ENCODE measurements at places on chromosomes 5 and 9.

DNA sequence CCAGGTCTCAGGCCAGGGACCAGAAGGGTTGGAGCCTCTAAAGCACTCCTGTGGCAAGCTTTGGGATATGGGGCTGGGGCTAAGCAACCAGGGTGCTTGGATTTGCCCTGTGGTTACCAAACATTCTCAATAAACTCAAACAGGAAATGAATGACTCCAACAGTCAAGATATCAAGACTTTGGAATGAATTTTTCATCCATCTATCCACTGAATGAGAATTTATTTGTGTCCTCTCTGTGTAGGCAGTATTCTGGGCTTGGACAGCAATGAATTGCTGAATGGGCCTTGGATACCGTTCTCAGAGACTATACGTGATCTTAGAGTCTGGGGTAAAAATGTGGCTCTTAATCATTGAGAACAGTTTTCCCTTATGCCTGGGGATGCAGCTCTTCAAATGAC lies 212.5 kb downstream of the DAB2IP start:
- no peak for DNase-seq

DNA sequence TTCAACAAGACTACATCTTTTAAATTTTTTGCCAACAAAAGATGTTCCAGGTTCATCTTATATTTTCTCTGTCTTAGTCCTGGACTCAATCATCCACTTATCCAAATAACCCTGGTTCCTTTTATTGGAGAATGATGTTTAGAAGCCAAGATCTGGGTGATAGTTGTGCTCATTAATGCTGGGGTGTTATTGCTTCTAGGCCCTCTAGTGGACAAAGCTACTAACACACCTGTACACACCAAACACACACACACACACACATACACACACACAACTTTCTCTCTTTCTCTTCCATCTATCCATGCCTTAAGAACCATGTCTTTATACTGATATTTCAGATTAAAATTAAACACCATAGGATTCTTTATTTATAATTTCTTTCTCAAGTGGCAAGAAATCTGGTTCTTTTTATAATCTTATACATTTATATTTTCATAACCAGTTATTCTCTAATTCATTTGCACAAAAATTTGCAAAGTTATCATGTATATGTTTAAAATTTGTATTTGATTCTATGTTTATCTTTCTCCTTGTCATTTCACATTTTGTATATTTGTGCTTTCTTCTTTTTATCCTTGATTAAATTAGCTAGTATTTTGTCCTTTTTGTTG lies 179.1 kb upstream of the SMIM23 start:
- no peak for DNase-seq

DNA sequence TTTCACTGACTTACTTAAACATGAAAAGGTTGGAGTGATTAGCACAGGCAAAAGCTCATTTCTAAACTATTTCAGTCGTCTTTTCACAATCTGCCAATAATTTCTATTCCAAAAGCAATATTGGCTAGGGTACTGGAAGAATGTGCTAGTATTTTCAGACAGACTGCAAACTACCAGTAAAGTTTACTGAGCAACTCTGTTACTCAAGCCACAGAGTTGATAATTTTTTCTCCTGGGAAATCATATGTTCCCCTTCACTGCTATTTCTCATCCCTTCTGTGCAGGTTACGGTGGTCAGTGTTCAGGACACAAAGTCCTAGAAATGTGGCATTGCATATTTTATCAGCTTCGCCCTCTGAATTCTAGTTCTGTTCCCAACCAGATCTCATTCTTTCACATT lies 343.3 kb upstream of the TNC start:
- no peak for DNase-seq

DNA sequence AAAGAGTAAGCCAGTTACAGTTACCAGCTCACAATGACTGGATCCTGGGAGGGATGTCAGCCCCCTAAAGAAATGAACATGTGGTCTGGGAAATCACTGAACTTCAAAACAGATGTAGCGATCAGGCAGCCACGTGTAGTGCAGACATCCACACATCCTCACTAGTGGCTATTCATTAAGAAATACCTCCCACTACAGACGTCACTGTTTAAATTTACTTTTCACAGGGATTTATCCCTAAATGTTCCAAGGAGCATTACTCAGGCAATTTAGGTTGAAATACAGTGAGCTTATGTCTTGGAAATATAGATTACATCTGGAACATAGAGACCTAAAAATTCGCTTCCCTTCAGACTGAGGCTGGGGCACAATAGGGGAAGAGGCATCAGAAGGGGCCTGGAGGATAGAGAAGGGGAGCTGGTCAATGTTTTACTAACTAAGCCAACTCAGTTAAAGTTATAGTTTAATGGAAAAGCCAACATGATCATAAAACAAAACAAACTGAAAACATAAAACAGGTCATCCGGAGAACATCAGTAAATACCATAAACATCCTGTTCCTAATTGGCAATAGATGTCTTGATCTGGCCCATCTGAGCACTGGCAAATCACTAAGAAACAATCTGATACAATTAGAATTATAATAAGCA lies 92.3 kb downstream of the FANCC start:
- DNase-seq, result no peak

DNA sequence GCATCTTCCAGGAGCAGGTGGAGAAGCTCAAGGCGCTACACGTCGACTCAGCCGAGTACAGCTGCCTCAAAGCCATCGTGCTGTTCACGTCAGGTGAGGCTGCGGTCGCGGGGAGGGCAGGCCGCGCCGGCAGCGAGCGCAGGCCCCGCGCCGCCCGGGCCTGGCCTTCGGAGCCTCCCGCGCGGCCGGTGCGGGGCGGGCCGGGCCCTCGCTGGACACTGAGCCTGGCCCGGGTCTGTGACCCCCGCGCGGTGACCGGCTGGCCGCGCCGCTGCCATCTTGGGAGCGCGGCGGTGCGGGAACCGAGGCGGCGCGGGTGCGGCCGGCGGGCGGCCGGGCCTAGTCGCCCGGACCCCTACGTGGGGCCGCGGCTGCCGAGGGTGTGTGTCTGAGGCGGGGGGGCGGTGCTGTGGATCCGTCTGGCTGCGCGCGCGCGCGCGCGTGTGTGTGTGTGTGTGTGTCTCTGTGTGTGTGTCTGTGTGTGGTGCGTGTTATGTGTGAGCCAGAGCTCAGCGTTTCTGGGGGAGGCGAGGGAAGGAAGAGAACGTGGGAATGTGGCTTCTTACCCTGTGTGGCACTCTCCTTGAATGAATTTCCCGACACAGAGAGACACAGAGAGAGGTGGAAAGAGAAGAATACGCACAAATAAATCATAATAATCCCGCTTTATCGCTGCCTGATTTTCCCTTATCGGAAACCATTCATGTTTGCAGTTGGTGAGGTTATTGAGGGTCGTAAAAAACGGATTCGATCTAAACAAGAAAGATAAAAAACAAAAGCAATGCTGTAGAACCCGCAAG lies 5.5 kb downstream of the NR2F1 start:
- no peak for DNase-seq

- DNase-seq, result no peak
These were observed 105.2 kb downstream of the OLFM1 start for GRCh38 chr9:135192686-135193085.

DNA sequence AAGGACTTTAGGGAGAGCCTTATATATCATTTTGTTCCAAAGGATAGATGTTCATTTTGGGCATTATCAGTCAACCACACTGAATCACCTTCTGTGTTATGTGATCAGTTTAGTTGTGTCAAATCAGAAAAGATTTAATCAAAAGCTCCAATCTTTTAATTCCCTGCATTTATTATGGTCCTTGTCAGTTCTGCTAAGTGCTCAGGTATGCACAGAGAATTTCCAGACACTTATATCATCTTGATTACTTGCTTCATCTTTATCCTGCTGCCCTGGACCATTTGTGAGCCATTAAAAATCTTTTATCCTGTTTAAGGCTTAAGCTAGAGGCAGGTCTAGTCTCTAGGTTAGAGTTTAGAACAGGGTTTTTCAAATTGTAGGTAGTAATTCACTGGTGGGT lies 179.1 kb downstream of the CWC27 start:
- no peak for DNase-seq

DNA sequence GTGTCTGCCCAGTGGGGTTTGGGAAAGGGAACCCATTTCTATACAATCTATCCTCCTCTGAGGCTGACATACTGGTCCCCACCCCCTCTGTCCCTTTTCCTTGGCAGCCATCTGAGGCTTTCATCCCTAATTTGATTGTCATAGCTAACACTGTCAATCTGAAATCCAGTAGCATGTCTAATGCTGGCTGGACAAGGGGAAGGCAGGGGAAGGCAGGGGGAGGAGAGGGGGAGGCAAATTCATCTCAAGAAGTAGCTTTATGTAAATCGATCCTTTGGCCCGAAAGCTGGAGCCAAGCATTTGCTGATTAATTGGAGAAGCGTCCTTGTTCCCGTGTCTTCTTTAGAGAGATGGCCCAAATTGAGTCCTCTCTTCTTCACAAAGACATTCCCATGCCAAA lies 314.1 kb upstream of the PANK3 start:
- no peak for DNase-seq

- no peak for DNase-seq
These were observed 467.7 kb upstream of the MEF2C start for GRCh38 chr5:89350684-89351083.

- no peak for DNase-seq
These were observed 228.0 kb downstream of the TLE4 start for GRCh38 chr9:79799691-79800335.

DNA sequence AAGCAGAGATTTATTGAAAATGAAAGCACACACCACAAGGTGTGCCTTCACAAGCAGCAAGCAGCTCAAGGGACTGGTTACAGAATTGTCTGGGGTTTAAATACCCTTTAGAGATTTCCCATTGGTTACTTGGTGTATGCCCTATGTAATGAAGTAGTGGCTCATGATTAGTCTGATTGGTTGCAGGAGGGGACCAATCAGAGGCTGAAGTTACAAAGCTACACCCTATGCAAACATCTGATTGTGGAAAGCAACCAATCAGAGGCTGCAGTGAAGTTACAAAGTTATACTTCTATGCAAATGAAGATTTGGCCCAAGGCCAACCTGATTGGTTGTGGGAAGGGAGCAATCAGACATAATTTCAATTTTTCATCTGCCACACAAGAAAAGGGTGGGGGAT lies 119.9 kb downstream of the C9orf152 start:
- no peak for DNase-seq

GRCh38 chr5:113269023-113269997 lies 165.5 kb downstream of the TSSK1B start:
- no peak for DNase-seq

- DNase-seq, result no peak
These were observed 246.8 kb upstream of the TUT7 start for GRCh38 chr9:86600977-86601376.

GRCh38 chr5:37071901-37072581 lies 177.1 kb downstream of the CPLANE1 start:
- peak; percentile 2 for DNase-seq

- DNase-seq, result no peak
These were observed 356.8 kb downstream of the ADGRV1 start for GRCh38 chr5:90915393-90915792.

DNA sequence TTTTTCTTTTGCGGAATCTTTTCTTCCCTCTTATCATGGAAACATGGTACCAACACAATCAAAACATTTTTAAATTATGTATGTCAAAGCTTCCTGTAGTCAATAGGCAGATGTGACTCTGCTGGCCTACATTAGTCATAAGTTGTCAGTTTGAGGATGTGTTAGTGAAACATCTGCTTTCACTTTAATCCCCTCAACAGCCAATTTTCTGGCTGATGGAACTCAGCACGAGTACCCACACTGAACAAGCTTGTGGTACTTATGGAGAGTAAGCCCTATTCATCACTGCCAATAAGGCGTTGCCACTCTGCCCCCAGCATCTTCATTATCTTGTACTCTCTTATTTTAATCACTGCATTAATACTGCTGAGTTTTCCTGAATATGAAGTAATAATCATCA lies 1034.4 kb downstream of the CDH9 start:
- DNase-seq, result no peak

DNA sequence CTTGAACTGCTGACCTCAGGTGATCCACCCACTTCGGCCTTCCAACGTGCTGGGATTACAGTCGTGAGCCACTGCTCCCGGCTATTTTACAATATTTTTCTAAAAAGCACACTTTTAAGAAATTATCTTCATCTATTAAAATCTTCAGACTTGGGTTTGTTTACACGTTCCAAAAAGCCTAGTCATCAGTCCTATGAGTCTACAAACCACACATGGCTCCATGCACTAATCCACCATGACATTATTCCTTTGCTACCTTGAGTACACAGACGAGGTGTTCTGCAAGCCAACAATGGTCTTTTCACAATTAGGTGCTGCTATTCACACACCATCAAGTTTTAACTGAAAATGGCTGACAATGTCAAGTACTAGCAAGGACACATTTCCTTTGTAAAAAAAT lies 41.0 kb downstream of the TRPM6 start:
- no peak for DNase-seq

DNA sequence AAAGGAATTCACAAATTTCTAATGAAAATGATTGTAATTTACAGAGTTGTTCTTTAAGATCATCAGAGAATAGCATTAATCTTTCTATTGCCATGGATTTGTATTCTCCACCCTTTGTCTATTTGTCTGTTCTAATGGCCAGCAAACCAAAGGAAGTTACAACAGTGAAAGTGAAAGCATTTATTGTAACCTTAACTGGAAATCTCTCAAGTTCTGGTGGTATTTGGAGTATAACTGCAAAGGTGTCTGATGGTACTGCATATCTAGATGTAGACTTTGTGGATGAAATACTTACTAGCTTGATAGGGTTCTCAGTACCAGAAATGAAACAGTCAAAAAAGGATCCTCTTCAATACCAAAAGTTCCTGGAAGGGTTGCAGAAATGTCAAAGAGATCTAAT lies 21.7 kb downstream of the RMI1 start:
- no peak for DNase-seq

DNA sequence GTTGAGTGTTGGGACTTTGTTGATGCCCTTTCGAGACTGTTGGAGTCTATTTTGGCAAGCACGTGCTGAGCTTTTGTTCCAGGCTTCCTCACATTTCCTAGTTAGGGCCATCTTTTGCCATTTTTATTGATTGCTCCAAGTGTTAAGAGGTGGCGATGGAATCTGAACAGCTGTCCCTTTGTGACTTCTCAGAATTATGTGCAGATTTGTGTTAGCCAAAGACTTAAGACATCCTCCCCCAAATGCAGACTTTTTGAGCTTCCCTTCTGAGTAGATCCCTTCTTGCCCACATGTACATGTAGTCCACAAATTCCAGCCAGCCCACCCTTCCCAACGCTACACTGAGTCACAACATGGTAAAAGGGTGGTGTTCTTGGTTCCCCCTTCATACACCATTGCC lies 59.2 kb downstream of the SPIN1 start:
- DNase-seq, result no peak

GRCh38 chr9:92510747-92511146 lies 25.0 kb downstream of the ECM2 start:
- DNase-seq, result no peak

DNA sequence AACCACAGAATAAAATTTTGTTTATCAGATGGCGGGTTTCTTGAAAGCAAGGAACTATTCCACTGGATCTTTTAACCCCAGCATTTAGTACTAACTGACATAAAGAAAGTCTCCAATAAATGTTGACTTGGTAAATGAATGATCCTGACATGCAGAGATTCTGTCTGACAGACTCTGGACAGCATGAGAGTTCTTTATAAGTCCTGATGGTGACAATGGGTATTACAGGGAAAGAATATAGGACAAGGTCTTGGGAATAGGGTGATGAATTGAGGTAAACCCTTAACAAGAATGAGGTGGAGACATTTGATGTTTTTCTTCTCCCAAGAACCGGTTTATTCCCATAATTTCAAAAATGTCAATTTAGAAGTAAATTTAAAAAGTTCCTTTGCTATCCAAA lies 453.9 kb downstream of the TUSC1 start:
- DNase-seq, result no peak

All from amniotic stem cell (primary cell).